ENCODE measurements at places on chromosomes 3 and 15.

DNA sequence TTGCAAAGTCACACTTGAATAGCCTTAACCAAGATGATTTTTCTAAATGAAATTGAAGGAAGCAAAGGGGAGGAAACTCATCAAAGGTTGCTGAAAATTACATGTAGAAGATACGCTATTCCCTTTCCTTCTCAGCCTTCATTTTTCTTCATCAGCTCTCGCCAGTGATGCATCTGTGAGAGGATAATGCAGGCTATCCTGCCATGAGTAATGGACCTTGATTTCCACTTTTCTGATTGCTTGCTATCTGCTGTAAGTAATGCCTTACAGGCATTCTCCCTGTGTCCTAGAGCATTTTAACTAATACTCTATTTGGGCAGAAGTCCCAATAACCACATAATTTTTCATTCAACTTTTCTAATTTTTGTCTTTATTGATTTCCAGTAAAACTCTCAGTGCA, 162.6 kb downstream of the BBX start:
- DNase-seq: no peak

- DNase-seq: peak; percentile 28
Measured at GRCh38 chr3:56347219-56347871, 120.9 kb downstream of the ERC2 start.

DNA sequence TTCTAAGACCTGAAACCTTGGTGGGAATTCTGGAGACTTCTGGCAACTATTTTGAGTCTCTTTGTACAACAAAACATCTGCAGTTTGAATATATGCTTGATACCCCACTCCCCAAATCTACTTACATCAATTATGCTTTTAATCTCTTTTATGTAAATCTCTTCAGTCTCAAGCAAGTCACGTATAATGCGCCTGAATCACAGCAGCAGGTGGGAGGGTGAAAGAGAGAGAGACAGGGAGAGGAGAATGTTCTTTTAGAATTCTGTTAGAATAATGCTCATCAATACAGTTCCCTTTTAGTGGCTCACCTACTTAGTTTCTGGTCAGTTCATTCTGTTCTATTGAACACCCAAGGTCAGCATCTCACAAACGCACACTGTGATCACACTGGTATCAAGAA, 22.2 kb upstream of the B3GNT5 start:
- DNase-seq: no peak

DNA sequence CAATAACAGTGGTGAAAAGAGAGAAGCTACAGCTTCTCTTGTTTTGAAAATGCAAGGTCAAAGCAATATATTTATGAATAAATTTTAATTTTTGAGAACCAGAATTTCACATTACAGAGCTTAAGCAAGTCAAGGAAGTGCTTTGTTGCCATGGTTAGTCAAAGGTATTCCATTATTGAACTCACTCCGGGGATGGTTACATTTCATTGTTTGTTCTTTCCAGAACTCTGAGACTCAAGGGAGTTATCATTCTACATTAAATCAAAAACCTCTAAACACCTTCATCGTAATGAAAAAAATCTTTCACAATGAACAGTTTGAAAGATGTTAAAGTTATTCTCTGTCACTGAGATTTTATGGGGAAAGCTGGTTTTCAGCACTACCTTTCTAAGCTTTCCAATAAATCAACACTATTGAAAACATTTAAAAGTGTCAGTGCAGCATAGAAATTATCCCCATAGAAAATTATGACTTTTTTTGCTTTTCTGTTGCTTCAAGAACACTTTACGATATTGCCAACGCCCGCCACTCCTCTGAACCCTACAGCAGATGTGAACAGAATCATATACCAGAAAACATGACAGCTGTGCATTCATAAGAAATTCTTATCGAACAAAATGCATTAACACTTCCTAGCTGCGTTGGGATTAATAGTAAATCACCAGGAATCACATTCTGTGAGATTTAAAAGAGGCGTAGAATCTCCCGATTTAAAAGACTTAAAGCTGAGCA, 83.0 kb downstream of the OTOL1 start:
- no peak for DNase-seq

- DNase-seq: no peak
Measured at GRCh38 chr3:134092208-134092701, 62.5 kb upstream of the SLCO2A1 start.

DNA sequence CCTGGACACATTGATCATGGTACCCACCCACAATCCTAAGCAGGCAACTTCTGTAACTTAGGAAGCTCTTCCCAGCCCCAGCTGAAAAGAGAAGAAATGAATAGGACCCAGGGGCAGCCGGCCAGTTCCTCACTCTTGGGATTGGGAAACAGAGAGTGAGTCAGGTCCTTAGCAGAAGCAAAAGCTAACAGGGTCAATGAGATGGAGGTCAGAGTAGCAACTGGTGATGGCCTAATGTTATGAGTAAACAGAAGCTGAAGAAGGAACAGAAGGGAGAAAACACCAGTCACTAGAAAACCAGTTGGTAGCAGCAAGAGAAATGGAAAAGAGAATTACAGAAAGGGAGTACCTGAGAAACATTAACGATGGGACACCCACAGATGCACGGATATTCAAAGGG, 20.0 kb downstream of the RIOX2 start:
- DNase-seq: no peak

DNA sequence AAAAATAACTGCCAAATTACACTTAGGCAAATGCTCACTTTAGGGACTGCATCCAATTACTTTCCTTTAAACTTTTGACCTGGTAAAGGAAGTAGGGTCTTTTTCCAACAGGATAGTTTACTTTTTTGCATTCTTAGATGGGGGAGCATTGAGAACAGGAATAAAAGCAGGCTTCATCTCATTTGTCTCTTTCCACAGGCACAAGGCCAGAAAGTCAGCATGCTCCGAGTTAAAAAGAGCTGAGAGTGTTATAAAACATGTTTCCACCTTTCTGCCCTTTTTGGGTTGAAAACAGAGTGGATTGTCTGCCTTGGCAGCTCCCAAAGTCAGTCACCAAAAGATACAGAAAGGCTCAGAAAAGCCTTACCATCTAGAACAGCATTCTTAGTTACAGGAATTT, 404.9 kb upstream of the ALCAM start:
- DNase-seq: no peak

DNA sequence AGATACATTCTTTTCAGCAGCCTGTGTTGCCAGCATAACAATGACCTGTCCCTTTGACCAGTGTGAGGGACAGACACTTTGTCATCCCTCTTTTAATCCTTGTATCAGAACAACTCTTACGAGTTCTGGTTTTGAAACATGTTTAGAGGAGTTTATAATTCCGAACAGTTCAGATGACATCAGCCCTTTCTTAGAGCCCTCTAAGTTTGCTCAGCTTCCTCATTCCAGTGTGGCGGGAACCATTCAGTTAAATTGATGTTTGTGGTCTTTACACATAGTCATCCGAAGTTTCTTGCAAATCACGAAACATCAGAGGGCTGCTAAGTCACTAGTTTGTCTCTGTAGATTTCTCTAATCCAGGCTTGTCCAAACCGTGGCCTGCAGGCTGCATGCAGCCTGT, 102.5 kb downstream of the AKAP13 start:
- DNase-seq: no peak

DNA sequence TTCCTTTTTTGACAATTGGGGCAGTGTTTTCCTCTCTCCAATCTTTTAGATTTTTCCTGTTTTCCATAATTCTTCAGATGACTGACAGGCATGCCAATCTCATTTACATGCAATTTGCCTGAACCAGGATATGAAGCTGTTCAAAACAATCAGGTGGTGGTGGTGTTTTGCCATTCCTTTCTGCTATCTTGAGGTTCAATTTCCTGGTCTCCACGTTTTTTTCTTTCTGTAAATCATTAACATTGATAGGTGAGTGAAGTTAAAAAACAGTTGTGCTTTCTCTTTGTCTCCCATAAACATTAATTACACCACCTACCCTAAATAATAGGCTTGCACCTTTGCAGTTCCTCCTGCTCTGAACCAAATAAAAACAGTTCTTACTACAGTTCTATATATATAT, 49.1 kb downstream of the C2CD4A start:
- no peak for DNase-seq

- no peak for DNase-seq
Measured at GRCh38 chr3:52402706-52403270, 42.1 kb downstream of the SEMA3G start.

DNA sequence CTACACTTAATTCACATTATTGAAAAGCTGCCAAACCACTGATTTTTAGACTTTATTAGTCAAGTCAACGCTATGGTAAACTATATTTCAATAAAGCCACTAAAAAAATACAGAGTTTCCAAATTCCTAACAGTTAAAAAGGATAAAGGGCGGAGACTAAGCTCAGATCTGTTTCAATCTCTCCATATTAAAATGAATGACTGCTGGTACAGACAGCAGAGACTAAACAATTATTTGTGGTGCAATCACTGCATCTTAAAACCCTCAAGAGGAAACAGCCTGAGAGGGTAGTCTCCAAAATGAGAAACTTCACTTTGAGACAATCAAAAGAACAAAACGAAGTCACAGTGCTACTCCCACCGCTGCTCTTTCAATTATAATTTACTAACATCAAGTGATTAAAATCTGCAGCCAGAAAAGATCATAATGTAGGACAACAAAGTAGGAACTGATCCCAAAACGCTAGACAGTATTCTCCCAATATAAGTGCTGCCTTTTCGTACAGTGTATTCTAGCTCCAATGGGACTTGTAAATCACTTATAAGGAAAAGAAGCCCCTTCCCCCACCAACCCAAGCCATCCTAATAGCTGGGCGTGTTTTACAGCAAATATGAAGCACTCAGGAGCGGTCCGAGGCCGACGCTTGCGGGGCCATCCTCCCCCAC, 1.2 kb downstream of the UBP1 start:
- no peak for DNase-seq

GRCh38 chr15:64571857-64572291, 111.5 kb downstream of the ZNF609 start:
- no peak for DNase-seq

- DNase-seq: no peak
Measured at GRCh38 chr3:159583662-159584061, 405.0 kb upstream of the IL12A start.

DNA sequence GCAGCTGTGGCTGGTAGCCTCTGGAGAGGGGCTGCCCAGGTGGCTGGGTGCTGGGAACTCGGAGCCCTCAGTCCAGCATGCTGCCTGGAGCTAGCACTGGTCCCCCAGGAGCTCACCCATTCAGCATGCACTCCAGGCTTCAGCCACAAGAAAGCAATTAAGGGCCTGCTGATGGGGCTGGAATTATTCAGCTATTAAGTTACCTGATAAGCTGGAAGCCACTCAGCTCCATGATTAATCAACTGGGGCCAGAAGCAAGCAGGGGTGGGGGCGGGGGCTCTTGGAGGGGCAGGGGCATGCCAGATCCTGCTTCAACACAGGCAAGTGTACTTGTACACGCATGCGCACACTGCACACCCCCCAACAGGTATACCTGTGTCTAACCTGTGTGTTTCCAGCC, 22.1 kb upstream of the TMEM115 start:
- DNase-seq: no peak

- DNase-seq: no peak
Measured at GRCh38 chr3:48398701-48399386, 26.8 kb downstream of the FBXW12 start.

GRCh38 chr15:26179906-26180305, 316.8 kb upstream of the ATP10A start:
- DNase-seq: no peak

DNA sequence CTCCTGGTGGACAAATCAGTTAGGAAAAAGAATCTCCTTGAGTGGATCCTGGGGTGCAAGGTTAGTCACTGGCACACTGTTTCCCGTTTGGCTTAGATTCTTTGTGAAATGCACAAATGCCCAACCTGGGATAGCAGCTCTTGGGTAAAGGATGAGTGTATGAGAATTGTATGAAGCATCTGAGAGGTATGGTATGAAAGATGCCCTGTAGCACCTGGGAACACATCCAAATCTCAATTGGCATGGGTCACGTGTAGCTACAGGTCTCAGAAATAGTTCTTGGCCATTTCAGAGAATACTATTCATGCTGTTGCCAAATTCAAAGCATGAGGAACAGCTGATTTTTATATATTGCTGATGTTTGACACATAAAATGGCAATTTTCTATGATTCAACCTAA, 84.3 kb downstream of the KCNH8 start:
- no peak for DNase-seq

Data from stimulated activated CD8-positive, alpha-beta memory T cell treated with anti-CD3 and anti-CD28 coated beads, Interleukin-2, amount 100 ng/mL, for 48 hours (primary cell).